ENCODE measurements at places on chromosomes 3 and 15.

GRCh38 chr3:197030379-197031314, 1.0 kb upstream of the MELTF start:
- no peak for DNase-seq

DNA sequence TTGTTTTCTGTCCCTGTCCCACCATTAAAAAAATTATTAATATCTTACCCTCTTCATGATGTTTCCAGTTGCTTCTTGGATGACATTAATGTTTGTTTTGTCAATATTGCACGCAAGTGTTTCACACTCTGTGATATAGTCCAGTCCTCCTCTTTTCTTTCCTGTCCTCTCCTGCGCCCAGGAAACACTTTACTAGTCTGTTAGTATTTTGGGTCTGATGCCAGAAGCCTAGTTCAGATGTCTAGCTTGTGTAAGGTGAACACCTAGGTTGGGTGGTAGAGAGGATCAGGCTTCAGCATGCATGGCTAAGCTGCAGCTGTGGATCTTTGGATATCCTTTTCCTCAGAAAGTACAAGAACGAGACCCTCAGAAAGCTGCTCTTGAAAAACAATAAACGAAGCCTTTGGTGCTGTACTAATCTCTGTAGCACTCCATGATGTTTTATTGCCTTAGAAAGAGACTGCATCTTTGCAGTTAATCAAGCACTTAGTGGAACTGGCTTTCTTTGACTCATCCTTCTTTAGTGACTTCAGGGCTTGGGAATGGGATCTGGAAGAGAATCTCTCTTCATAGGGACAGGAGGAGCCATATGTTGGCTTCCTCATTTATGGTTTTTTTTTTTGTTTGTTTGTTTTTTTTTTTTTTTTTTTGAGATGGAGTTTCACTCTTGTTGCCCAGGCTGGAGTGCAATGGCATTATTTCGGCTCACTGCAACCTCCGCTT, 253.4 kb downstream of the LPP start:
- DNase-seq: no peak

DNA sequence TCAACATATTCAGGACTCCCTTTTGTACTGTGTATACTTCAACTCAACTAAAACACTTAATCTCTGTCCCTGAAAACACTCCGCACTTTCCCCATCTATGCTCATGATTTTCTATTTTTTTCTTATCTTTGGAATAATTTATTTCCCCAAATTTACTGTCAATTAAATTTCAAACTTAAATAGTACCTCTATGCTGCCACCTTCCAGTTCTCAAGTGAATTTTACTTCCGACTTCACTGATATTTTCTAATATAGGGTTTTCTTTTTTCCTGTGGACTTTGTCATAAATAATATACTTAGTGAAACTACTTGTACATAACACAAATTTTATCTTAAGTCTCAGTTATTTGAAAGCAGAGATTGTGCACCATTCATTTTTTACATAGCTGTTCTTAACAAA, 1303.3 kb downstream of the OTOL1 start:
- DNase-seq: no peak

- no peak for DNase-seq
Measured at GRCh38 chr3:174162550-174162949, 696.6 kb upstream of the NAALADL2 start.

GRCh38 chr15:51766341-51766740, 14.9 kb downstream of the TMOD2 start:
- no peak for DNase-seq

- DNase-seq: no peak
Measured at GRCh38 chr3:86547692-86548091, 443.3 kb downstream of the VGLL3 start.

- DNase-seq: no peak
Measured at GRCh38 chr15:68580026-68580882, 1.5 kb downstream of the CORO2B start.

Measured in activated CD4-positive, alpha-beta T cell treated with anti-CD3 and anti-CD28 coated beads, Interleukin-2, amount 50 U/mL, for 4 hours (primary cell).